ENCODE measurements at places on chromosomes 4 and X. TPM values are rescaled to one million over a fixed set of nuclear protein-coding genes. Genes with fewer than 3 reads are reported as not detected.

DNA sequence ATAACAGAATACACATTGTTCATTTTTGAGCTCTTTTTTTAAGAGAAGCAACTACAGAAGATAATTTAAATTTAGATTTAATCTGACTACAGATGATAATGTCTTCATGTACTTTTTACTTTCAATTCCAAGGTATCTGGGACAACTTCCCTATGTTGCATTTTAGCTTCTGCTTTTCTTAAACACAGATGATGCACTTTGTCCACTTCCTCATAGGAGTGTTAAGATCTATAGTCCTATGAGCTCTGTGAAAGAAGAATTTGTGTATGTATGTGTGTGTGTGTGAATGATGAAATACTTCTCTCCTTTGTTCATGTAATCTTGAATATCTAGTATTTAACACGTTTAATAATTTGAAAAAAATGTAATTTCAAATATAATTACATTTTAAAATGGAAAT, 5.3 kb upstream of the FHIP1A start:
- DNase-seq, result no peak

- peak; percentile 25 for DNase-seq
Measured at GRCh38 chrX:16695079-16695676, 17.3 kb downstream of the CTPS2 start.

DNA sequence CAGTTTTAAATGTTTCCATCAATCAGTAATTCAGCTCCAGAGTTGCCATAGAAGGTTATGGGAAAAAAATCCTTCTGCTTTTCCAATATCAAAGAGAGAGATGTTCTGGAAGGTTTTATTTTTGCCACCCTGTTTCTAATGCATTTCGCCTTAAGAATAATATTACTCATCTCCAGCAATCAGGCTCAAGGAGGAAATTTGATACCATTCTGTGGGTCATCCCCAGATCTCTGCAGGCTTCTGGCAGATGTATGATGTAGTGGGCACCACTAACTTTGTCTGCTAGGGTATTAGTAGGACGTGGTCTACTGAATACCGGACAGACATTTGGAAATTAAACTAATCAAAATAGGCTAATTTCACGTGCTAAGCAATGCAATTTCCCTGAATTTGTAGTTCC, 645.4 kb upstream of the TENM3 start:
- no peak for DNase-seq

- no peak for DNase-seq
Measured at GRCh38 chrX:104618106-104618895, 52.3 kb downstream of the IL1RAPL2 start.

GRCh38 chr4:137694138-137694537, 161.8 kb upstream of the PCDH18 start:
- no peak for DNase-seq

- no peak for DNase-seq
Measured at GRCh38 chrX:3468031-3468430, 121.6 kb upstream of the MXRA5 start.

DNA sequence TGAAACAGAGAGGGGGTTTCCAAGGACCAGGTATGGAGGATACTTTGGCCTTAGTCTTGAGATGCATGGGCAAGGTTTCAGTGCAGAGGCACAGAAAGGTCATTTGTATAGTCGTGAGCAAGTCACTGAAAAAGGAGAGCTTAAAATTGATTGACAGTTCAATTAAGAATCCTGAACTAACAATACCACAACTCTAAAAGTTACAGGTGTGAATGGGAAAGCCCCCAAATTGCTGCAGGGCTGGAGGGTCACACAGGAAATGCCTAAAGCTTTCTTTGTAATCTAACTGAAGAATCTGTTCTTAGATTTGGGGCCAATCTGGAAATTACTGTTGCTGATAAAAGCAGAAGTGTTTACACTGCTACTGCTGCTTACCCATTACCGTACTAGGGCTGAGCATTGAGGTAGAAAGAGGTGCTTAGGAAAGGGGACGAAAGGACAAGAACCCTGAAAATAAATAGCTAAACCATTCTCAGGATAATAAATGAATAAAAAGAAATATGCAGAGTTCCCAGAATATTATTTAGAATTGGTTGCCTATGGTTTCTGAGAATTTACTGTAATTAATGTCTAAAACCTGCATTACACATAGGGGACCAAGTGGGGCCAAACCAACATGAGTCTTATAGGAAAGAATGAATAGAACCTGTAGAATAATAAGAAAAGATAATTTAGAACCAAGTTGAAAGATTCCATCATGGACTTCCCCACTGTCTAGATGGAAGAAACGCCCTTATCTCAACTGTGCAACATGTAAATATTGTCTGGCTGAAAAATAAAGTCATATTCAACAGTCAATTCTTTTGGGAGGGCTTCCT, 91.9 kb upstream of the PPP1R2C start:
- DNase-seq, result no peak

GRCh38 chr4:105241451-105241850, 94.8 kb downstream of the TET2 start:
- DNase-seq, result no peak

- DNase-seq, result no peak
Measured at GRCh38 chr4:95038791-95039190, 281.0 kb downstream of the BMPR1B start.

DNA sequence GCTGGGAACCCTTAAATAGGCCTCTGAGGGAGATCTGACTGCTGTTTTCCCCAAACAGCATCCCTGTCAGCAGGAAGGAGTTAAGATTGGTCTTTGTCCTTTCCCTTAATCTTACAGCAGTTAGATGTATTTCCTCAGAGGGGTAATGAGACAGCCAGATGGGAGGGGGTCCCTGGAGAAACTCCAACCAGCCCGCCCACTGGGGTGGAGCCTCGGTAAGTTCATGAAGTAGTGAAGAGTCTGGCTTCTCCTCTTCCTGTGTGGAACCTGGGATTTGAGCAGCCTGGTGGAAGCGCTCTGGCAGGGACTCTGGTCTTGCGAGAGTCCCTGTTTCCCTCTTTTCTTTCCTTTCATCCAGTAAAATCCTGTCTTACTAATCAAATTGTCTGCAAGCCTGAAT, 330.0 kb downstream of the TLL1 start:
- DNase-seq, result no peak

DNA sequence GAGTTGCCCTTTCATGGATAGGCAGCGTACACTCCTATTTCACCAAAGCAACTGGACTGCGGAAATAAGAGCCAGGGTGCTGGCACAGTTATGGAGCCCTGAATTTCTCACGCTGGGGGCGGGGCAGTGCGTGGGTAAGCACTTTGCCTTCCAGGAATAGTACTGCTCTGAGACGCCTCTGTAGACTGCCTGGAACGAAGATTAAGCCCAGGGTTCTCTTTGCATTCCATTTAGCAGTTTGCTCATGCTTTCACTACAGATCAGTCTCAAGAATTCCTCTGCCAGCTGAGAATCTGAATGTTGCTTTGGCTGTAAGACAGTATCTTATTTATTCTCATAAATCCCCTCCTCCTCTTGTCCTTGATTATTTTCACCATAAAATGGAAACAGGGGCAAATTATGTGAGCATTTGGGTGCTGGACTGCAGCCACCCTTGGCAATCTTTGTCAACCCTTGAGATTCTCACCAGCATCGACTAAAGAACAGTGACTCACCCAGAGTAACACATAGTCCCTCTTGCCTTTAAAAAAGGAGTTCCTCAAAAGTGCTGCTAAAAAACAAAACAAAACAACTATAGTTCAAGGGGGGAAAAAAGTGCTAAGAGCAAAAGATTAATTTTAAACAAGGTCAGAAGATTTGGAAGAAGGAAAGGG, 88.9 kb upstream of the CITED1 start:
- DNase-seq, result no peak

GRCh38 chrX:40171513-40172400, 74.0 kb upstream of the BCOR start:
- DNase-seq, result no peak

GRCh38 chr4:99594818-99595217, 20.2 kb downstream of the MTTP start:
- DNase-seq, result no peak

- no peak for DNase-seq
Measured at GRCh38 chr4:38600575-38600974, 63.4 kb upstream of the KLF3 start.

DNA sequence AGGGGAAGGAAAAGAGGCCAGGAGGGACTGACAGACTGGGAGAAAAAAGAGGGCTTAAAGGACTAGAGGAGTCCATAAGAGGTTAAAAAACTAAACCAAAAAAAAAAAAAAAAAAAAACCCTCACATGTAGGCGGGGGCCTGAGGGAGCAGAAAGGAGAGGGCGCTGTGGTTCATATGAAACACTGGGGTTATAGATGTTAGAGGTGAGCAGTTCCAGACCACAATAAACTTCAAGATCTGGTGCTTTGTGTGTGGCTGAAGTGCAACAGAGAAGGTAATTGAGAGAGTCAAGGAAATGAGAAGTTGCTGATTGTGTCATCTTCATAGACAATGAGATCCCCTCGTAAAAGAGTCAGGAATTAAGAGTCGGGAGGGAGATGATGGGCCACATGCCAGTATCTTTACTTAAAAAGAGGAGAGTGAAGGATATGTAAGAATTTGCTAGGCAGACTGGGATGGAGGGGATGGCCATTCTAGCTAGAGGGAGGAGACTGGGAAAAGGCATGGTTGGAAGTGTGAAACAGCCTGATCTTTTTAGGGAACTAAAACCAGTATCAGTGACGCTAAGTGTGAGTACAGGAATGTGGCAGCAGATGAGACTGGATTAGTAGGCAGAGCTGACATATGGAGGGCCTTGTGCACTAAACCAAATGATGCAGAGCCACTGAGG, 18.4 kb upstream of the OGT start:
- DNase-seq, result no peak

The PHKA1 gene
- total RNA-seq, result 7.5 TPM

The PPP3CA gene
- 11.3 TPM for total RNA-seq

The CT55 gene
- total RNA-seq, result not detected

The AFF2 gene
- total RNA-seq, result 1.5 TPM

The LRIT3 gene
- total RNA-seq, result not detected

The SPANXD gene
- total RNA-seq, result not detected

Measured in activated T-helper 1 cell treated with anti-CD3 and anti-CD28 coated beads, Interleukin-12 subunit alpha, Interleukin-12 subunit beta, Interleukin-2, Interleukin-4 antibody, amounts not matched to agents 30 ng/mL and 10 ng/mL and 1 ng/mL, durations not matched to agents 14 hours and 24 hours and 36 hours (primary cell).